Ascending aorta (tissue), 2 donors: ENCODE measurements at places on chromosomes 4 and X. TPM values are rescaled to one million over a fixed set of nuclear protein-coding genes. Genes with fewer than 3 reads are reported as not detected.

The VGLL1 gene
- not detected for total RNA-seq

The STOX2 gene
- 41.7 TPM for total RNA-seq

The PRRG3 gene
- total RNA-seq: not detected

DNA sequence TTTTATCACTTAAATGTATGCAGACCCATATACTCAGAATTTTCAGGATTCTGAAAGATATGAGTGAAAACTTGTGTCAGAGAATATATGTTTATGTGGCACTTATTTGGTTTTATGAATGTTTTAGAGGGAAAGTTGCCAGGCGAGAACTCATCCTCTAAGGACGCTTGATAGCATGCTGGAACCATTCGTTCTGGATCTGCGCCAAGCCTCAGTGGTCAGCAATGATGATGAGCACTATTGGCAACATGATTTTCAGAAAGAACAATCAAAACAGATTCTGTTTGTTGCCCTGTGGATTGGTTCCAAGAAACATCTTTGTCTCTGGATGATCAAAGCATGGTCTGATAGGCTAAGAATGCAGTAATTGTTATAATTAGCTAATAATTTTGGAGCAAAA, 32.1 kb upstream of the RAPGEF2 start:
- no peak for DNase-seq

The SPACA5 gene
- total RNA-seq: not detected
